Tibial artery (tissue), 4 donors: ENCODE measurements at places on chromosomes 5 and 9.

DNA sequence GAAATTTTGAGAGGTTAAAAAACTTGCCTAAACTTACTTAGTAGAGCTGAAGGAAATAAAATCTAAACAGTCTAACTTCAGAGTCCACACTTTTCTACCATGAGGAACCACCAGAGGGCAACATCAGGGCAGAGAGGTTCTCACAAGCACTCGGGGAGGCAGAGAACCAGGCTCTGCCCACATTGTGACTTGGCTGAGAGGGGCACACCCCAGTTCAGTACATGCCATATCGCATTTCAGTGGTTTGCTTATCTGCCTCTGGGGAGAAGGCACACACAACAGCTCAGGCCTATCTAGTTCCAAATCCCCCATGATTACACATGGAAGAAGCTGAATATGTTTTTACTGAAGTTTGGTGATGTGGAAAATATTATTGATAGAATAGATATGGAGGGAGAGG is 49.2 kb downstream of the EQTN start:
- DNase-seq = peak; percentile 23

DNA sequence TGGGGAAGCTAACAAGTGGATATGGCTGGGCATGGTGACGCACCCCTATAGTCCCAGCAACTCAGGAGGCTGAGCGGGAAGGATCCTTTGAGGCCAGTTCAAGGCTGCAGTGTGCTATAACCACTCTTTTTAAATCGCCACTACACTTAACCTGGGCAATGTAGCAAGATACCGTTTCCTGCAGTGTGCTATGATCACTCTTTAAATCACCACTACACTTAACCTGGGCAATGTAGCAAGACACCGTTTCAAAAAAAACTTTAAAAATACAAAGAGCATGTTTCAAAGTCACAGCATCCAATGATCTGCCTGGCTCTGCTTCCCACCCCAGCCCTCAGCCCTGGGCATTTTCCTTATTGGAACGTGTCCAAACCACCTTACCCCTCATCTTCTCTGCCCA is 14.5 kb downstream of the GRHPR start:
- DNase-seq = no peak

- DNase-seq = no peak
Measured at GRCh38 chr9:78215706-78216105, 20.2 kb upstream of the CEP78 start.

GRCh38 chr5:156188016-156188415 is 138.9 kb upstream of the SGCD start:
- DNase-seq = no peak

DNA sequence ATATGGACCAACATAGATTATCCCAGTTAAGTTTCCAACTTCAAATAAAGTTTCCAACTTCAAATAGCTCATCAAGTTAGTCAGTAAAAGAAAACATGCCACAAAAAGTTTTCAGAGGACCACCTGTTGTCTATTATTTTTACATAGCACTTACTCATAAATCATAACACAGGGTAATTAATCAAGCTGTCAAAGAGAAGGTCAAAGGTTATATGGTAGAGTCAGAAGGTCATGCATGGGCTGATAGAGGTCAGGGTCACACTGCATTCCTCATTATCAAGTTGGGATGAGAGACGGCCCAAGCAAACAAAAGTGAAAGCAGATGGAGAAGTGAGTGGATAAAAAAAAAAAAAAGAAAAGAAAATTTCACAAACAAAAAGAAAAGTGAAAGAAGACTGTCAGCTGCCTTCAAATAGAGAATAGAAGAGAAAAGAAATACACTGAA is 145.5 kb upstream of the POU5F2 start:
- no peak for DNase-seq

GRCh38 chr9:99556998-99557397 is 264.7 kb upstream of the NR4A3 start:
- no peak for DNase-seq

- DNase-seq = no peak
Measured at GRCh38 chr5:171405615-171406014, 13.8 kb upstream of the FGF18 start.

DNA sequence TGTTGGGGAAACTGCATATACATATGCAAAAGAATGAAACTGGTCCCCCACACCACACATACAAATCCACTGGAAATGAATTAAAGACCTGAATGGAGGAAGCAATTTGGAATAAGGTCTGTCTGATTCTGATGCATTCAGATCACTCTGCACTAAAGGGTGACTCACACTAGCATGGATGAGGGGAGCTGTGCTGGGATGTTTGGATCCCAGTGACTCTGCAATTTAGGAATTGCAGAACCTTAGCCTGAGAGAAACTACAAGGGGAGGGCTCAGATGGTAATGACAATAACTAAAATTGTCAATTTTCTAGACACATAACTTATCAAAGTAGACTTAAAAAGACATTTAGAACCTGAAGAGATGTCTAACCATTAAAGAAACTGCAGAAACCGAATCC is 312.0 kb downstream of the CDK5RAP2 start:
- DNase-seq = no peak

GRCh38 chr9:125430161-125431011 is 168.8 kb downstream of the GAPVD1 start:
- DNase-seq = no peak

DNA sequence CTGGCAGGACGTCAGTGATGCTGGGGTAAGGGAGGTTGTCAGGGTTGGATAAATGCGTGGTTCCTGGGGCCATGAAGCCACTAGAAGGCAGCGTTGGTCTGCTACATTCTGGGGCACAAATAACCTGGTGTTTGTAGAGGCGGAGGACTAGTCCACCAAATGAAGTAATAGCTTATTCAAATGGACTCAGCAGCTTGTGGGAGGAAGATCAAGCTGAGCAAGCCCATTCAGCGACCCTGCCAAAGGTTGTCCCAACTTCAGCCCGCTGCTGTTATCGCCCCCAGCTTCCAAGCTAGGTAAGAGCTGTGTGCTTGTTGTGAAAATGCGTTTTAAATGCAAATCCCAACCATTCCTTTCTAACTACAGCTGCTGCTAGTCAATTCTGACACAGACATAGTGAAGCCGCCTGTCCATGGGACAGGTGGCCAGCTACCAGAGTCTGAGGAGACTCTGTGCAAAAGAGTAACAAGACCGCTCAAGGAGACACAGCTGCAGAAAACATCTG is 7.6 kb upstream of the FAM240B start:
- no peak for DNase-seq

GRCh38 chr5:133144245-133144981 is 92.6 kb downstream of the HSPA4 start:
- no peak for DNase-seq

DNA sequence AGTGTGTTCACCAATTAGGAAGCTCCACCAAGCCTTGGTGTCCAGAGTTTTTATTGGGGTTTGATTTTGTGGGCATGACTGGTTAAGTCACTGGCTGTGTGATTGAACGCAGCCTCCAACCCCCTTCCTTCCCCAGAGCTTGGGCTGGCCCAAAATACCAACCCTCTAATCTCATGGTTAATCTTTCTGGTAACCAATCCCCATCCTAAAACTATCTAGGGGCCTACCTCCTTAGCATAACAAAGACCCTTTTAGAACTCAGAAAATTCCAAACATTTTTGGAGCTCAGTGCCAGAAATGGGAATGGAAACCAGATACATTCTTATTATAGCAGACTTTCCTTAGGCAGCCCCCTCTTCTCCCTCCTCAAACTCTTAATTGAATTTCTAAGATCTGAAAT is 35.9 kb upstream of the HRH2 start:
- DNase-seq = no peak

- no peak for DNase-seq
Measured at GRCh38 chr5:65102371-65102975, 333.7 kb downstream of the CWC27 start.

GRCh38 chr5:110031402-110032140 is 341.8 kb downstream of the MAN2A1 start:
- no peak for DNase-seq

DNA sequence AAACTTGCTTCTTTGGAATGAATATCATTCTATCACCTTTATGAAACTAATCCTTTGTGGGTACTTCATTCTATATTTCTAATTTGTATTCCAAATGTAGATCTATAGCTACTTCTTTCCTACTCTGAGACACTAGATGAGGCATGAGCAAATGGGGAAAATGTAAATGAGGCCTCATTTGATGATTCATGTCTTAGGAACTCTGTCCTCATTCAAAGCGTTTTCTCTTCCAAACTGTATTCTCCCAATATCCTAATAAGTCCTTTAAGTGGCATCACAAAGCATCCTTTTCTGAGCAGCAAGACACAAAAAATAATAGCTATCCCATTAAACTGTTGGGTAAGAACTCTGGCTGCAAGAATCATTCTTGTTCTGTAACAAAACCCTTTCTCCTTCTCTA is 56.1 kb downstream of the TTLL11 start:
- DNase-seq = no peak

- no peak for DNase-seq
Measured at GRCh38 chr5:148794275-148794674, 32.1 kb upstream of the ADRB2 start.

GRCh38 chr9:74570879-74571512 is 73.9 kb downstream of the RORB start:
- no peak for DNase-seq

- no peak for DNase-seq
Measured at GRCh38 chr5:105042623-105043022, 1480.0 kb upstream of the NUDT12 start.

- DNase-seq = no peak
Measured at GRCh38 chr5:123176224-123176937, 87.3 kb downstream of the PRDM6 start.

DNA sequence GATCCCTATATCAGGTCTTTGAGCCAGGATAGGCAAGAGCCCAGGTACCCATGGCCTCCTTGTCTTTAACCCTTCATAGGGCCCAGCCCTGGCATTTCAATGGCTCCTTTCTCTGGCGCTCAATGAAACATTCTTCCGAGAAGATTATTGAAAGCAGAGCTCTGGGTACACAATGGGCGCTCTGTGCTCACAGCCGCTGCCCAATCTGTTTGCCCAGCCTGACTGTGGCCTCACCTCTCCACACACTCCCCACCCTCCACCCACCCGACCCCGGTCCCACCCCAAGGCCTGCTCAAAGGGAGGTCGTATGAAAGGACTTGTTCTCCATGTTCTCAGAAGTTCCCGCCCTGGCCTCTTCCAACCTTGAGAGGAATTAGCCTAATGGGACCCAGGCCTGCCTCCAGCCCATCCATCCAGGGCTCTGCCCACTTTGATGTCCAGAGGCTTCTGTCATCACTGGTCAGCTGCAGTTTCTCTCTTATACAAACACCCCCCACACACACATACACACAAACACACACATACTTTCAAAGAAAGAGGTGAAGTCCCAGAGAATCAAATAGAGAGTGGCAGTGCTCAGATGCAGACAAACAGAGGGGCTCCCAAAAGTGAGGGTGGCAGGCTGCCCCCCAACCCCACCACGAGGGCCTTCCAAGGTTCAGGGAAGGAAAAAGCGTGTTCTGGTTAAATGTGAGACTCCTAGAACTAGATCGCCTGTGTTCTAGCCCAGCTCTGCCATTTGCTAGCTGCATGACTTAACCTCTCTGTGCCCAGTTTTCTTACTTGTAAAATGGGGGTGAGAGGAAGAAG is 5.1 kb upstream of the ARSI start:
- DNase-seq = no peak

DNA sequence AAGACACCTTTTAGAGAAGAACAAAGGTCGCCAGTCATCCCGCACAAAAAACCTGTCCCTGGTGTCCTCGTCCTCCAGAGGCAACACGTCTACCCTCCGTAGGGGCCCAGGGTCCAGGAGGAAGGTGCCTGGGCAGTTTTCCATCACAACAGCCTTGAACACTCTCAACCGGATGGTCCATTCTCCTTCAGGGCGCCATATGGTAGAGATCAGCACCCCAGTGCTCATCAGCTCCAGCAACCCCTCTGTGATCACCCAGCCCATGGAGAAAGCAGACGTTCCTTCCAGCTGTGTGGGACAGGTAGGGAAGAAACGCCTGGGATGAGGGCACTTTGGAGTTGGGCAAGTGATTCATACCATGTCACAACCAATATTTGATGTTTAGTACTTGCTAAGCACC is 77.4 kb downstream of the SH3RF2 start:
- DNase-seq = no peak

- DNase-seq = no peak
Measured at GRCh38 chr5:29822521-29822920, 1371.0 kb upstream of the CDH6 start.

GRCh38 chr5:32311404-32312196 is 1.1 kb downstream of the MTMR12 start:
- no peak for DNase-seq

DNA sequence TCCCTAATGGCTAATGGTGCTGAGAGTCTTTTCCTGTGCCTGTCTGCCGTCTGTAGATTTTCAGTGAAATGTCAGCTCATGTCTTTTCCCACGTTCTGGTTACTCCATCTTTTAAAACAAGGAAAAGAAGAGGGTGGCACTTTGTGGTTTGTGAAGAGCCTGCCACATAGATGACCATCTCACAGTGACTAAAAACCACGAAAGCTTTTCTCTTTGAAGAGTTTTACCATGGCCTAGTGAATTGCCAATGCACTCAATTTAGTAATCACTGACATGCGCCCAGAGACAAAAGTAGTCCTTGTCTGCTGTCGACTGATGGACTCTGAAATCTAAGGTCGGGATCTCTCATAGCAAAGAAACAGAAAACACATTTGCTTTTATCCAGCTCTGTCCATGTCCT is 50.4 kb downstream of the SPATA31C2 start:
- no peak for DNase-seq

DNA sequence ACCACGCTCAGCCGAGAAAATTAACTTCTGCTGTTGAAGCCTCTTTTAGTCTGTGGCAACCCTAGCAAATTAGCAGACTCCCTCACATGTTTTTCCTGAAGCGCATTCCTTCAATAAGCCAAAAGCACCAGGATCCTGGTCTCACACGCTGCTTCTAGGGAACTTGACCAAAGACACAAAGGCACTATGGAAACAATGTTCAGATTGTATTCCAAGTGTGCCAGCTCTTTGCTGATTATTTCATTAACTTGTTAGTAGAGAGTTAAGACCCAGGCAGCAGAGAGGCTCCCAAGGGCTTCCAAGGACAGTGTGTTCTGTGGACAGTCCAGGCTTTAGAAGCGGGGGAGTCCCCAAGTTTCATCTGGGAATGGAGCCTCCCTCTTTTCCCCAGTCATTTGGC is 94.4 kb upstream of the BASP1 start:
- no peak for DNase-seq

DNA sequence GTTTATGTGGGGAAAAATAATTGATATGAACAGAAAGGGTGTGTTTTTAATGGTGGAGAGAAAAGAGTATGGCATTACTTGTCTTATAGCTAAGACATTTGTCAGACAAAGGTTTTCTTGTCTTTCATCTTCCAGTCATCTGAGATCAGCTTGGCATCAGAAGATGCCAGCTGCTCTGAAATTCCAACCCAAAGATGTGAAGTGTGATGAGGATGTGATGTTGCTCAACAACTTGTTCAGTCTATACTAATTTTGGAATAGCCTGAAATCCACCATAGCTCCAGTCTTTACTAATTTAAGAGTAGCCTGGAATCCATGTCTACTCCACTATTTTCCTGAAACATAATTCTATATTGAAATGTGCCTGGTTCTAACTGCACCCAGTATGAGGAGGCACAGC is 182.3 kb downstream of the CFAP90 start:
- DNase-seq = no peak

DNA sequence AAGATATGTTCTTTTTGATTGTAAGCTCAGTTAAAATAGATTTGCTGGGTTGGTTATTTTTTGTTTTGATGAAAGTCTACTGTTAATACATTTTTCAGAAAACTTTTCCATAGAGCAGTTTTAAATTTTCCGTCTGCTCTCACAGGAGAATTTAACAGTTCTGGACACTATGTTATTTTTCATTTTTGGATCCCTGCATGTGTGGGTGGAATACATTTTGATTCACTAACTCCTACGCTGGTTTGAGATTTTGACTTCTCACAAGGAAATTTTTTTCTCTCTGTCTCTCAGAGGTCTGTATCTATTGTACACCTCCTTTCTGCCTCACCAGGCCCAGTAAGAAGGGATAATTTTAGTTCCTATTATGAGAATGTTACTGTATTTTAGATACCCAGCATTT is 502.4 kb downstream of the CDH10 start:
- no peak for DNase-seq
